ENCODE measurements at places on chromosomes 6 and 20. TPM values are rescaled to one million over a fixed set of nuclear protein-coding genes. Genes with fewer than 3 reads are reported as not detected.

FAM209B gene
- not detected for total RNA-seq

DNA sequence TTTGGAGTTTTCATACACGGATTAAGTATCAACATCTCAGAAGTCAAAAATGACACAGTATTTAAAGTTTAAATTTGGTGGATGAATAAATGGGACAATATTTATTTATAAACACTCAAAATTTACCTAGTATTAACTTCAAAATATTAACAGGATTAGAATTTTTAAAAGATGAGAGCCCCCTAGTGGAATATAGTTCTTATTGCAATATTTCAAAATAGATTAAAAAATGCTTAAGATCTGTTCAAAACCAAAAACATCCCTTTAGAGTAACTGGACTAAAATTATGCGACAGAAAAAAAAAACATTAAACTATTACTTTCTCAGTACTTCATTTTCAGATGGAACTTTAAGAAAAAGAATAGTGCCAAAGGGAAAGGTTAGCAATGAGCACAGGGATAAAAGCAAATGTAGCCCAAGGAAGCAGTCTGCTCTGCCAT, 56.6 kb downstream of the SNX14 start:
- DNase-seq = no peak

- DNase-seq = no peak
Observed at GRCh38 chr6:94050515-94050914, 631.2 kb upstream of the EPHA7 start.

- DNase-seq = no peak
Observed at GRCh38 chr6:87784051-87784450, 82.0 kb upstream of the AKIRIN2 start.

GRCh38 chr6:105402090-105402938, 568 bp downstream of the PREP start:
- DNase-seq = peak; percentile 9

- DNase-seq = no peak
Observed at GRCh38 chr6:15331143-15331542, 85.3 kb downstream of the JARID2 start.

All from Calu3 (cell line).